ENCODE measurements at places on chromosomes 7 and 10. TPM values are rescaled to one million over a fixed set of nuclear protein-coding genes. Genes with fewer than 3 reads are reported as not detected.

GRCh38 chr7:70355198-70356020 is 757.1 kb downstream of the AUTS2 start:
- DNase-seq = no peak

DNA sequence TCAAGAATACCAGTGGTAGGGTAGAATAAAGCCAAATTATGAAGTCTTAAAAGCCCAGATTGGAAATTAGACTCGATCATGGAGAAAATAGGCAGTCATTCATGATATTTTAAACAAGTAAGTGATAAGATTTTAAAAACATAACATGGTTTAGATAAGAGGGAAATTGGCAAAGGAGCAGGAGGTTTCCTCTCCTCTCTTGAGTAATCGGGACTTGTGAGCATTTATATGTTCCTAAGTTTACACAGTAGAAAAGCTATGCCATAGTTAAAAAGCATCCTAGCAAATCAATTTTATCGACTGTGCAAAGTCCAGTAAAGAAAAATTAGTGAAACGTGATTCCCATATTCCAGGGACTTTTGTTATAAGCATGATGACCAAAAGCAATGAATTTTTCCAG is 313.2 kb downstream of the AHR start:
- no peak for DNase-seq

GRCh38 chr10:97764519-97764931 is 7.3 kb downstream of the SFRP5 start:
- DNase-seq = peak; percentile 18

Gene OPN4
- not detected for total RNA-seq

- DNase-seq = no peak
Measured at GRCh38 chr7:157625973-157626742, 289.4 kb downstream of the DNAJB6 start.

DNA sequence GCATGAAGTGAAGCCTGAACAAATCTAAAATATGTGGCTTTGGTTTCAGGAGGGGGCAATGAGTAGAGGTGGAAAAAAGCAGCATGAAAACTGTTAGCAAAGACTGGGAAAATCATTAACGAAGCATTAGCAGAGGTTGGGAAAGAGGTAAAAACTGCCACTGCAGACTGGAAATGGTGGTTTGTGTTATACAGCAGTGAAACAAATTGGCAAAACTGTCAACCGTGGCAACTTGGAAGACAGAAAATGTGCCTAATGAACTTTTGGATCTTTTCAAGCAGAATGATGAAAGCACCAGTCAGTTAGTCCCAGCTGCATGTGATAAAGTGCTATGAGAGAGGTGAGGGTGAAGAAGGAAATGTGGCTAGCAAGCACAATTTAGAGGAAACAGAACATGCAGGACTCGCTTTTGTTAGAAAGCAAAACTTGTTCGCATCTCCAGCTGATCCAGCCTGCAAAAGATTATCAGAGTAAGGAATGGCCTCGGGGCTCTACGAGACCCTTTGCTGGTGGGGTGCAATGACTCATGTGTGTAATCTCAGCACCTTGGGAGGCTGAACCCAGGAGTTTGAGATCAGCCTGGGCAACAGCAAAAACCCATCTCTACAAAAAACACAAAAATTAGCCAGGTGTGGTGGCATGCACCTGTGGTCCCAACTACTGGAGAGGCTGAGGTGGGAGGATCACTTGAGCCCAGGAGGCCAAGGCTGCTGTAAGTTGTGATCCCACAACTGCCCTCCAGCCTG is 45.7 kb downstream of the SKIDA1 start:
- no peak for DNase-seq

DNA sequence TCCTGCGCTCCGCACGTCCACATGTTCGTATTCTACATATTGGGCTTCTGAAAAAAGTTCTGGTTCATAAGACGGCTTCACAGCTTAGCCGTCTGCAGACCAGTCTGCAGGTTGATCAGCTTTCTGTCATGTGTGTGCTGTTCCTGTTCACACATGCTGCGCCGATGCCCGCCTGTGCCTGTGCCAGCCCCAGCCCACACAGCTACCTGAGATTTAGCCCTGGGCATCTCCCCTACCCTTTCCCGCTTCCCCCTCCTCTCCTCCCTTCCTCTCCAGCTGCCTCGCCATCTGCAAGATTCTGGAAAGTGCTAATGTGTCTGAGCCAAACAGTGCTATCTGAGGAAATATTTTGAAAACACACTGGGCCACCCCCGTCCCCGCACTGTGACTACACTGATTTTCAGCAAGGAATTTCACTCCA is 7.1 kb downstream of the CHST3 start:
- no peak for DNase-seq

DNA sequence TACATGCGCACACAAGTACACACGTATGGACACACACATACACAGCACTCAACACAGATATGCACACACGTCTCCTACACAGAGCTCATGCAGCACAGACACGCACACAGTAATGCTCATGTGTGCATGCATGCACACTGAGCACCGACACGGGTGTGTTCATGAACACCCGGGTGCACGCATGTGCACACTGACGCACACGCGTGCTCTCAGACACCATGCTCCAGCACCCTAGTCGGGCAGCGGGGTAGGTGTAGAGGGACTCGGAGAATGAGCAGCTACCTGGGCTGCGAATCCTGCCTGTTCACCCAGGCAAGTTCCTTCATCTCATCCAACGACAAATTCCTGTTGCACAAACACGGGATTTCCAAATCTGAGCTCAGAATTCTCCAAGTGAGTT is 184.7 kb downstream of the MAD1L1 start:
- no peak for DNase-seq

Gene ADARB2
- 0.38 TPM for total RNA-seq

Gene PHKG1
- total RNA-seq = not detected

Gene REEP3
- 101 TPM for total RNA-seq

GRCh38 chr7:97401398-97401797 is 283.9 kb downstream of the SDHAF3 start:
- DNase-seq = no peak

GRCh38 chr10:2985729-2986232 is 81.6 kb upstream of the PFKP start:
- DNase-seq = peak; percentile 79

- DNase-seq = peak; percentile 88
Measured at GRCh38 chr7:110317541-110318265, 773.2 kb upstream of the LRRN3 start.

GRCh38 chr7:117623606-117624005 is 143.8 kb downstream of the CFTR start:
- DNase-seq = no peak

DNA sequence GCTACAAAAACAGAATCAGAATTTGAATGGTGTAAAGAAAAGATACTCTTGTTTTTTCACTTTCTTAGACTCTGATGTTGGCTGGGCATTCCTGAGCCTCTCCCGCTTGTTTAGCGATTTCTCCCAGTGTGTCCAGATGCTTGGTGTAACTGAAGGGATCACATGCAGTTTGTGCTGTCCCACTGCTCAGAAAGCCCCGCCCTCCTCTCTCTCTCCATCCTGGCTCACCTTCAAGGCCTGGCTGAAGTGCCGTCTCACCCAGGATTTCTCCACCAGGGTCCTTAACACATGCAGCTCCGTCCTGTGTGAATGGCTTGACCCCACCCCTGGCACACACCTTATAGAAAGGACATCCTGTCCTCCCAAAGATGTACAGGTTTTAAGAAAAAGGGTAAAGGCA is 437.1 kb downstream of the LRMDA start:
- no peak for DNase-seq

GRCh38 chr7:20798081-20798693 is 11.5 kb upstream of the SP8 start:
- DNase-seq = peak; percentile 71

- no peak for DNase-seq
Measured at GRCh38 chr7:46939089-46939488, 642.8 kb downstream of the TNS3 start.

GRCh38 chr7:149087376-149087775 is 3.1 kb downstream of the ZNF786 start:
- no peak for DNase-seq

DNA sequence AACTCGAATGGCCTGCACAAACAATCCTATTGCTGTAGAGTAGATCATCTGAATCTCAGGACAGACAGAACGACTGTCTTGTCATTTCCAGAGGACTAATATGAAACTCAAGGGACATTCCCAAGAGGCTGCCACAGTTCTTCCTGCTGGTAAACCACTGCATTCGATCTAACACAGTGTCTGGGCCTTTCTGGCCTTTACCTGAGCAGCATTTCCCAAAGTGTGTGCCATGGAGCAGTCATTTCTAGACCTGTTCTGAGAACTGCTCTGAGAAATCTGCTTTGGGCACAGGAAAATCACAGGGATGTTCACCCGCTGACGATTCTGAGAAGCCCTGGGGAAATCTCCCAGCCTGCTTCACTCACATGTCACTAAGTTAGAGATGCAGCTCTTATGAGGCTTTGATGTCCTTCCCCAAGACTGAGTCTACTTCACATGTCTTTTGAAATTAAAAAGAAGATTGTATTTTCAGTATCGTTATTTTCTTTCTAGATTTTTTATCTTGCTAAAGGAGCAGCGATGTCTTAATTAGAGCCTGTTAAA is 18.4 kb downstream of the GPNMB start:
- DNase-seq = no peak

- DNase-seq = no peak
Measured at GRCh38 chr10:131083915-131084790, 227.4 kb downstream of the TCERG1L start.

Gene LIPM
- total RNA-seq = not detected

DNA sequence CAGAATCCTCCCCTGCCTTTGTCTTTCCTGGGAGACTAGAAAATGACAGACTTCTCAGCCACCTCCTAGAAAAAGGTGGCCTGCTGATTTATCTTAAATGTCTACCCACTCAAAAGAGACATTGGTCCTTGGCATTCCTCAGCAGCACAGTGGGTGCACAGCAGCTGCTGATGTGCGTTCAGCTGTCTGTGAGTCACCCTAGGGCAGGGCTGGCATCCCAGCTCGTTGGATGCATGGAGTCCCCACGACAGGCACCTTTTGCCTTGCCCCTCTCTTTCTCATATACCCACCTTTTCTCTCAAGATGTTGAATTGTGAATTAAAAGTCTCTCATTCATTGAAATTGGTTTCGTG is 113.0 kb downstream of the DOCK1 start:
- no peak for DNase-seq

- no peak for DNase-seq
Measured at GRCh38 chr10:73910401-73910763, 550 bp upstream of the PLAU start.

DNA sequence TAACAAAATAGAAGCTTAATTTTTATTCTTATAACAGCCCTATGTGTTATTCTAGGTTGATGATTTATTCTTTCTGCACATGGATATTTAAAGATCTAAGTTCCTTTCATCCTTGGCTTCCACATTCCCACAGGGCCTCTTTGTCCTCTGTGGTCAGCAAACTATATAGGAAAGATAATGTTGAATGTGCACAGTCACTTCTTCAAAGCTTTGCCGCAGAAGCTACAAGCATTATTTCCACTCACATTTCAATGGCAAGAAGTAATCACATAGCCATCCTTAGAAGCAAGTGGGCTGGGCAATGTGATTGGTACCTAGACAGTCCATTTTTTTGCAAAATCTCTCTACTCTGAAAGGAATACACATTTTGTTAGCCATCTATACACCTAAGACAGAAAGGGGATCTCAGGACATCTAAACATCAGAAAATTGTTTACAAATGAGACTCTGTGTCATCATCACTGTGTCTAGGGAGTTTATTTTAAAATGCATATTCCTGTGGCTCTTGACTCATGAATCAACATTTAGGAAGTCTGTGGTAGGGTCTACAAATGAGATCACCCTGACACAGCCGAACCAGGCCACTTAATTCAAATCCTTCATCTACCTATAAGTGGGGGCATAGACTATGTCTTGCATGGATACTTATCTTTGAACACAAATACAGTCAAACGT is 1060.5 kb downstream of the XPNPEP1 start:
- no peak for DNase-seq

Gene GPRIN2
- not detected for total RNA-seq

DNA sequence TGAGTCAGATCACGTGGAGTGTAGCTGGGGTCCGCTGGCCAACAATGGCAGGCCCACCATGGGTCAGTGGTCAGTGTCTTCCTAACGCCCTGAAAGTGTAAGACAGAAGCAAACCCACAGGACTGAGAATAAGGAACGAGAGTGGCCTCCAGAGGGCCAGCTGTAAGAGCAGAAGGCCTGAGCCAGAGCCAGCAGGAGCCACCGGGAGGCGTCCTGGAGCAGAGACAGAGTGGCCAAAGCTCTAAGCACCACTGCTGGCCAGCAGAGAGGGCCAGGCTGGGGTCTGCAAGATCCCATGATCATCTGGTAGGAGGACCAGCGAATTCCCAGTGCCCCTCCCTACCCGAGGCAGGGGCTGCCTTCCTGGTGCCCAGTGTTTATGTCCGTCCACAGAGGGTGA is 9.2 kb downstream of the CCDC201 start:
- no peak for DNase-seq

DNA sequence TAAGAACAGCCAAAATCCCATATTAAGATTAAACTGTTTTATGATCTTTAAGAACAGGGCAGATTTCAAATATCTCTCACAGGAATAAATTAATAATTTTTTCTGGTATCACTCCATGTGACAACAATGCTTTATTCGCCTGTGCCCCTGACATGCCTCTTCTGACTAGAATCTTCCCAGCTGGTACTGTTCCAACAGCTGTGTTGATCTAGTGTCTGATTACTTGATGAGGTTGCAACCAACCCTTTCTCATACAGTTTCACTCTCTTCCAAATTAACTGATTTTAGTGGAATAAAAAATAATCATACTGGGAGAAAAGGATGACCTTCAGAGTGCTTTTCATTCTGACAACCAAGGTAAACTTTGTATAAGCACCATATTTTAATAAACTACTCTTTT is 151.9 kb downstream of the CHRM2 start:
- DNase-seq = no peak

DNA sequence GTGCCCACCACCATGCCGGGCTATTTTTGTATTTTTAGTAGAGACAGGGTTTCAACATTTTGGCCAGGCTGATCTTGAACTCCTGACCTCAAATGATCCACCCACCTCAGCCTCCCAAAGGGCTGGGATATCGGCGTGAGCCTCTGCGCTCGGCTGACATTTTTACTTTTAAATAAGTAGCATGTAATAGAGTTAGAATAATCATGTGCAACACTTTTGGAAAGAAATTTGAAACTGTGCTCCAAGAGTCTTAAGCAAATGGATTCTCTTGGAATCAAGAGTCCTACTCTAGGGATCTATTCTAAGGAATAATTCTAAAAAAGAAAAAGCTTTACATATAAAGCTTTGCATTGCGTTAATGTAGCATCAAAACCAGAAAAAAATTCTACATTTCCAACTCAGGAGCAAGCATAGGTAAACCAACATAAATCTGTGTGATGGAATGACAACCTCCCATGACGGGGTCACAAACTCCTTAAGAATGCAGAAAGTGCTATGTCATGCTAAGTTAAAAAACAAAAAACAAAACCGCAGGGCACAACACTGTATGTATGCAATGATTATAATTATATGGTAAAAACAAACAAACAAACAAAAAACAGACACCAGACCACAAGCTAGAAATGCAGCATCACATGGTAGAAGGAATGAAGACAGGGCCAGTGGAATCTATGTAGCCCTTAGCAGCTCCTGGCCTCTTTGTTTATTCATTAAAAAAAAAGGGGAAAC is 98.7 kb downstream of the RNF216 start:
- no peak for DNase-seq

GRCh38 chr7:36506820-36507219 is 117.2 kb downstream of the ANLN start:
- peak; percentile 57 for DNase-seq

GRCh38 chr7:138228769-138229168 is 152.5 kb downstream of the AKR1D1 start:
- no peak for DNase-seq

- no peak for DNase-seq
Measured at GRCh38 chr10:103845972-103846371, 9.4 kb downstream of the SH3PXD2A start.
